ENCODE measurements at places on chromosomes 11 and 22.

DNA sequence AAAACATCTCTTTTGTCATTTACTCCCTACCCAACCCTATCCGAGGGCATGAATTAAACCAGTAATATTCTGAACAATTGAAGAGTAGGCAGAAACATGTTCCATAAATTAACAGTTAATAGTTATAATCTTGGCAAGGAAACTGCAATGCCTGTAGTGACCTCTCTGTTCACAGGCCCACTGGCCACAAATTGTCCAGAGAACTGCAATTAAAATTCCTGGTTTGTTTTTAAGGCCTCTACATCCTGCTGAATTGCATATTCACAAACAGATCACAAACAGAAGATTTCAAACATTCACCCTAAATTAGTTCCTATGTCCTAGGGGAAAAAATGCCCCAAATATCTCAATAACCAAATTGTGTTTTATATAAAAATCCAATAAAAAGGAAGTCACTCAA, 143.2 kb upstream of the TRPC6 start:
- no peak for DNase-seq

GRCh38 chr22:40290516-40290915, 55.8 kb upstream of the ADSL start:
- DNase-seq, result peak; percentile 3

DNA sequence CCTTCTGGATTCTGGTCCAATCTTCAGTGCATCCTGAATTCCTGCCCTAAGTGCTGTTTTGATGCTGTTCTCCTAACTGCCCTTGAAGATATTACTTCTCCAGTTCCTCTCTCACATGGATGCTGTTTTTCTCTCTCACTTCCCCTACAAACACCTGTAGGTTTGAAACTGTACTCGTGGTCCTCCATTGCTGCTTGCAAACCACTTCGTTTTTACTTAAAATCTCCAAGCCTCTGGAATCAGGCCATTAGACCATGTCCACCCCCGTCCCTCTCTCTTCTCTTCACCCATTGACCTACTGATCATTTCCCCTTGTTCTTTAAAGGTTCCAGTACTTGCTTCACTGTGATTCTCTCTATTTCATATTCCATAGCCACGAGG, 988.1 kb downstream of the NTM start:
- DNase-seq, result no peak

DNA sequence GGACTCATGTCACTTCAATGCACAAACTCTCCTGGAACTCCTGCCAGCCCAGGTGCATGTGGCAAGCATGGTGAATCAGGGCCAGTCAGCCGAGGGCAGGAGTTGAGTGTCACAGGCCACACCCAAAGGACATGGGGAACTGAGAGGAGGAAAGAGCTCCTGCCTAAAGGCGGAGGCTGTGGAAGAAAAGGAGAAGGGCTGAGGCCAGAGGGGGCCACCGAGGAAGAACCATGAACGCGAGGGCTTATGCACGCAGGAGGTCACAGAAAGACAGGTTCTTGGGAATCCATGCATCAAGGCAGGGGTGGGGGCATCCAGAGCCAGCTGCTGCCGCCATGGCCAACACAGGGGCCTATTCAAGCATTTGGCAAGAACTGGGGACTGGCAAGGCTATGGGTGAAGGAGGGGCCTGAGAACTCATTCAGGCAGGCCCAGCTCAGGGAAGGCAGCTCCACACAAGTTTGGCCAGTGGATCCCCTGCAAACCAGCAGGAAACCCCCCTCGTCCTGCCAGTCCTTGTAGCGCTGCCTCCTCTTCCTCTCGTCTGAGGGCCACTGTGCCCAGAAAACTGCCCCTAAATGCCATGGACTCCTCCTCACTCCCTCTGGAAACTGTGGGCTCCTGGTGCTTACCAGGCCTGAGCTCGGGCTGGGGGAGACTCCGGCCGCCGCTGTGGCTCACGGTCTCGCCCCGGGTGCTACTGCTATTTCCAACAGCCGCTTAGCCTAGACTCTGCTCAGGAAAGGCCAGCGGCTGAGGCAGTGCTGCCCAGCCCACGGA, 15.4 kb downstream of the PPM1F start:
- DNase-seq, result no peak

DNA sequence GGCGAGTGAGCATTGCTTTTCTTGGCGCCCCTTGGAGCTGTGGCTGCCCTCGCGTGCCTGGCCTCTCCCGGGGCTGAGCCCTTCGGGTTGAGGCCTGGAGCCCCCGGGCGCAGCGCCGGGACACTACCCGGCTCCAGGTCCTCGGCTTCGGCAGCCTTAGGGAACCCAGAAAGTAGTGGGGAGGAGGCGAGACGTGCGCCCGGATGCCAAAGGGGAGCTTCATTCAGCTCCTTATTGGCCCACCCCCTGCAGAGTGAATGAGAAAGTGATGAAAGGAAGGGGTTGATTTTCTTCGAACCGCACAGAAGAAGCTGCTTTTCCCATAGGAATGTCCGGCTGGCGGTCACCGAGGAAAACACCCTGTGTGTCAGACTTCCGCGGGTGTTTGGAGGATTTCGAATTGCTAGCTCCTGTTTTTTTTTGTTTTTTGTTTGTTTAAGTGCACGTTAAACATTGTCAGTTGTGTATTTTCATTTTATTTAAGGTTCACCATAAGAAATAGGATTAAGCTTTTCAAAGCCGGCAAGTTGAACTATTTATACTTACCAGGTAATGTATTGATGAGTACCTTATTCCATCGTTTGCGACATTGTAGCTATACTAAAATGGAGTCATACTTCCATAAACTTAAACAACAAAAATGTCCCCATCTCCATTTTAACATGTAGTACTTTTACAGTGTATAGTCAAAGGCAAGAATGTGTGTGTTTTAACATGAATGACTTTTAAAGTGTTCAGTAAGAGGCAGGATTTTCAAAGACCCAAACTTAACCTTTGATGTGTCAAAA, 841 bp upstream of the EIF4G2 start:
- peak; percentile 84 for DNase-seq

DNA sequence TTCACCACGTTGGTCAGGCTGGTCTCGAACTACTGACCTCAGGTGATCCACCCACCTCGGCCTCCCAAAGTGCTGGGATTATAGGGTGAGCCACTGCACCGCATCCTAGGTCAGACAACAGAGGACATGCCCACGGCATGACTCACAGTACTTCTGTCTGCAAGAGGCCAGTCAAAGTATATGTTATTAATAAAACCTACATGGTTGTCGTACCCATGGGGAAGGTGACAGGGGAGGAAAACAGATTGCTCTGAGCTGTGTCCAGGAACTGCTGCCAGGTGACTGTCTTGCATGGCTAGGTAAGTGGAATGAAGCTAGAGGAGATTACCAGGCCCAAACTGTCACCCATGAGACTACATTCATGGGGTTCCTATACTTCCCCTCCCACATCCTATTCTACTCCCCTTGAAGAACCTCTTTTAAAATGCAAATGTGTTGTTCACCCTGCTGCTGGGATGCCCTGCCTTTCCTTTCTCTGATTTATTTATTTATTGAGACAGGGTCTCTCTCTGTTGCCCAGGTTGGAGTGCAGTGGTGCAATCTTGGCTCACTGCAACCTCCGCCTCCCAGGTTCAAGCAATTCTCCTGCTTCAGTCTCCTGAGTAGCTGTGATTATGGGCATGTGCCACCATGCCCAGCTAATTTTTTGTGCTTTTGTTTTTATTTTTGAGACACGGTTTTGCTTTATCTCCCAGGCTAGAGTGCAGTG, 2.0 kb upstream of the NLRX1 start:
- DNase-seq, result no peak

DNA sequence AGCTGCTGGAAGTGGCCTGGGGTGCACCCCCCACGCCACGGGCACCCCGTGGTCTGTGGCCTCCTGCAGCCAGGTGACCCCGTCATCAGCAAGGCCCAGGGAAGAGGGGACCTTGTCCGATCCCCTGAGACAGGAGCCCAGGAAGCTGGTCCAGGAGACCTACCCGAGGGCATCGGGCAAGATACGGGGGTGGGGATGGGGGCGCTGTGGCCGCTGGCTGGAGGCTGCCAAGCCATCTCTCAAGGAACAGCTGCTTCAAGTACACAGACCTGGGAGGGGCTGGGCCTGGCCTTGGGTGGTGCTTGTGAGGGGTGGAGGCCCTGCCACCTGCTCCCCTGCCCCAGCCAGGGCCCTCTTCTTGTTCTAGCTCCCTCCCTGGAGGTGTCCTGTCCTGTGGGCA, 1272.1 kb downstream of the BRD1 start:
- DNase-seq, result peak; percentile 32

DNA sequence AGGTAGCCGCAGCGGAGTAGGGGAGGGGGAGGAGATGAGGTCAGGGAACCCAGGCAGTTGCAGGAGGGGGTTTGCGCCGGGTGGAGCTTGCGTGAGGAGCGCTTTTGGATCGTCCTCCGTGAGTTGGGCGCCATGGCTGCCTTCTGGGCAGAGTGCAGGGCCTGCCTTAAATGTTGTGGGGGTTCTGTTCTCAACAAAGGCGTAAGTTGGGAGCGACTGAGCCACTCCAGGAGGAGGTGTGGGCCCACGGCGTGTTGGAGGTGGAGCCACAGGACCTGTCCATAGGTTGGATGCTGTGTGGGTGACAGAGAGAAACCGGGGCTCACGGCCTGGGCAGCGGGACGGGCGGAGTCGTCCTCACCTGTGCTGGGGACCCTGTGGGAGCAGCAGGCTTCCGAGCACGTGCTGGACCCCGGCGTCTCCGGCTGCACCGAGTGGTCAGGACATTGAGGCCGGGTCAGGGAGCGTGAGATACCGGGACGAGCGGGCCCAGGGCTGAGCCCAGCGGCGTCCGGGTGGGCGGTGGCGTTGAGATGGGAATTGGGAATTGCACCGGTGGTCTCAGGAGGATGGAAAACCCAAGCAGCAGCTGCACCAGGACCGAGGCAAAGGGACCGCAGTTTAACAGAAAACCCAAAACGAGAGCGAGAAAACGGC, 977 bp upstream of the PGGHG start:
- DNase-seq, result no peak

DNA sequence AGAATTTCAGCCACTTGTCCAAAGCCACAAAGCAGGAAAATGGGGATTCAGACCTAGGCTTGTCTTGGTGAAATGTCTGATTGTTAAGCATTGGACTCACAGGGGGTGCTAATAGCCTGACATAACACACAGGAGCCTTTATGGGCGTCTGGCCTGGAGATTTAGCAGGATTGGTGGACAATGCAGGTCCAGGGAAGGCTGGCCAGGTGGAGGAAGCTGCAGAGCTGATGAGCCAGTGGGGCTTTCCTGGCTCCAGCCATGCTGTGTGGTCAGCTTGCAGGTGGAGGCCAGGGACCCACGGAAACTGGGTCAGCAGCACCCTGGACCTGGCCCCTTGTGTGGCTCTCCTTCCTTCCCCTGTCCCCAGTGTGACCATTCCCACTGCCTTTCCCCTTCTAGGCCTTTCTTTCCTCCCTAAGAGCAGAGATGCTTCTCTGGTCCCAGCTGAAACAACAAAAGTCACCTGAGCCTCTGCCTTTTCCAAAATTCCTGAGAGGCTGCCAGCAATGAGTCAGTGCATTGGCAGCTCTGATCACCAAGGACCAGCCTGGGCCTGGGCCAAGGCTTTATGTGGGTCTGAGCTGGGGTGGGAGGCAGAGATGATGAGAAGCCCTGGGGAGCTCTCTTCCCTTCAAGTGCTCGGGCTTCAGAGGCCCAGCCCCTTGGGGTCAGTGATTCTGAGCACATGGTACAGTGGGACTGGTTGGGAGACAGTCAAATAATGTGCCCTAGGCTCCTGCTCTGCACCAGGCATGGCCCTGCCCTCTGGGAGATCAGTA, 85.2 kb downstream of the CCDC81 start:
- no peak for DNase-seq

DNA sequence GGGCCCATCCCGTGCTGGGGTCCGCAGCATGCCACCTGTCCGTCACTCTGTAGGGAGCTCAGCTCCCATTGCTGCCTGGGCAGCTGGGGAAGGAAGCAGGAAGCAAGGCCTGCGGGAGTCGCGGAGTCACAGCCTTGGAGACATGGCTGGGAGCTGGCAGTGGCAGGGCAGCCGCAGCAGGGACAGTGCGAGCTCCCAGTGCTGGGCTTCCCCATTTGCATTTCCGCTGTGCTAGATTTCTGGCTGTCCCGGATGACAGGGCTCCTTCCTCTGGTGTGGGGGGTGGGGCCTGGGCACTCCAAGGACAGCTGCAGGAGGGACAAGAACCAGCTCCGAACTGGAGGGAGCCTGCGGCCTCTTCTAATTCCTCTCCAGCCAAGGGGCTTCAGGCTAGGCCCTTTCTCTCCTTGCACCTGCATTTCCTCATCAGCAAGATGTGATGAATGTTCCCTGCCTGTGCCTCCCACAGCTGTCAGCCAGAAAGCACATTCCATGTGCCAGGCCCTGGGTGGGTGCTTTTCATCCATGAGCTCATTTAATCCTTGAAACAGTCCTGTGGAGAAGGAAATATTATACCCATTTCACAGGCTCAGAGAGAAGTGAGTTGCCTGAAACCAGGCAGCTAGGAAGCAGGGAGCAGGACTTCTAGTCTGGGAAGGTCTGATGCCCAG, 48.0 kb downstream of the MYO7A start:
- peak; percentile 13 for DNase-seq

- DNase-seq, result no peak
These were observed 109.7 kb upstream of the TMEM45B start for GRCh38 chr11:129705933-129706332.

- no peak for DNase-seq
These were observed 115.4 kb downstream of the ZBTB16 start for GRCh38 chr11:114174712-114175495.

GRCh38 chr11:2812371-2812991, 73.1 kb downstream of the CDKN1C start:
- no peak for DNase-seq

- no peak for DNase-seq
These were observed 45.6 kb downstream of the CD82 start for GRCh38 chr11:44611088-44611487.

DNA sequence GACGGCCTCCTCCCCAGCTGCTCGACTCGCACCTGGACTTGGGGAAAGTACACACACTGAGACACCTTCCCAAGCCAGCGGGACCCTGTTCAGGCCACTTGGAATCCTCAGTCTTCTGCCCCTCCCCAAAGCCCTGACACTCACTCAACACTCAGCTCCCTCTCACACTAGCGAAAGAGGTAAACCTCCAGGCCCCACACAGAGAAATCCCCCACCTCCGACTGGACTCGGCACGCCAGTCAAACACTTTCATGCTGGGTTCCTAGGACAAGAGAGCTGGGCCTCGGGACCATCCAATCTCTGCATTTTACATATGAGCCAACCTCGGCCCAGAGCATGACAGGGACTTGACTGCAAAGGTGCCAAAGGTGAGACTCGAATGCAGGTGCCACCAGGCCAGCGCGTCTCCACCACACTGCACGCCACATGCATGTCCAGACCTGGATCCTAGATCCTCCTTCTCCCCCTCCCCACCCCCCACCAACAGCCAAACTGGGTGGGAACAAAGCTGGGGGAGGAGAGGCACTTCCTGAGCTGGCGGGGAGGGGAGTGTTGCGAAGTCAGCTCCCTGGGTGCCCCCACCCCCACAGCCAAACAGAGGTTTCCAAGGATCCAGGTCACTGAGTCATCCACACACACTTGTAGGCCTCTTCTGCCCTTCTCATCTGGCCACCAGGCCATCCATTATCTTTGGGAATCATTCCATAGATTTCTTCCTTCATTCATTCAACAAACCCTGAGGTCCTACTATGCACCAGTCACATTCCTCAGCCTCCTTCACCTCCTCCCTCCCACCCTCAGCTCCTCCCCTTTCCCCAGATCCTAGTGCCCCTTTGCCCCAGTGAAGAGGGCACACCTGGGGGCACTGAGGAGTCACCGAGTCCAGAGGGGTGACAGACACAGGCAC, 10.7 kb upstream of the CD5 start:
- no peak for DNase-seq

- no peak for DNase-seq
These were observed 1.8 kb downstream of the TPST2 start for GRCh38 chr22:26587991-26588613.

GRCh38 chr22:41000040-41000565, 48.9 kb downstream of the RBX1 start:
- no peak for DNase-seq

- DNase-seq, result no peak
These were observed 9.0 kb downstream of the TP53AIP1 start for GRCh38 chr11:128933481-128934178.
